ENCODE measurements at places on chromosomes 7 and 10.

- DNase-seq, result no peak
Measured at GRCh38 chr7:105617280-105618015, 36.2 kb upstream of the EFCAB10 start.

GRCh38 chr10:63832686-63833085, 311.5 kb downstream of the REEP3 start:
- no peak for DNase-seq

- no peak for DNase-seq
Measured at GRCh38 chr10:78688901-78689583, 379.7 kb upstream of the ZMIZ1 start.

DNA sequence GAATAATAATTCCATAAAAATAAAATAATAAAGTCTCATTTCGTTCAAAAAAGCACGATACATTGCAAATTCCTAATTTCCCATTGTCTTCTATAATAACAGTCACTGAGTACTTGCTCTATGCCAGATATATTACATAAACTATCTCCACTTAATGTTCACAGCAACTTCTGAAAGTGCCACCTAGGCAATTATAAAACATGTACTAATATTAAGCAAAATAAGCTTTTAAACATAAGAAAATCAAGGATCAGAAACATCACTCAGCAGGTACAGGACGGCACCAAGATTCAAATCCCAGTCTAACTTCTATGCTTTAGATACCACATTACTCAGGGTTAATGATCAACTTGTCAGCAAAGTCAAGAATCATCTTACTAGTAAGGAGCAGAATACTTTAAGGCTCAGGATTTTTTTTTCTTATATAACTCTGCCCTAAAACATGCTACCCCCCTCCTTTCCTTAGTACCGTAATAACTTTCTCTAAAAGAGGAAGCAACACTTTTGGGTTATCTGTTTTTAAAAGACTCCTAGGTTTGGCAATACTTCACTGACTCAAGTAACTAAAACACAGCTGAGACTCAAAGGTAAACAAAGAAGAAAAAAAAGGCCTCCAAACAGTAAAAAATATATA, 51.3 kb downstream of the USP6NL start:
- no peak for DNase-seq

- no peak for DNase-seq
Measured at GRCh38 chr10:107104026-107104652, 60.4 kb downstream of the SORCS1 start.

DNA sequence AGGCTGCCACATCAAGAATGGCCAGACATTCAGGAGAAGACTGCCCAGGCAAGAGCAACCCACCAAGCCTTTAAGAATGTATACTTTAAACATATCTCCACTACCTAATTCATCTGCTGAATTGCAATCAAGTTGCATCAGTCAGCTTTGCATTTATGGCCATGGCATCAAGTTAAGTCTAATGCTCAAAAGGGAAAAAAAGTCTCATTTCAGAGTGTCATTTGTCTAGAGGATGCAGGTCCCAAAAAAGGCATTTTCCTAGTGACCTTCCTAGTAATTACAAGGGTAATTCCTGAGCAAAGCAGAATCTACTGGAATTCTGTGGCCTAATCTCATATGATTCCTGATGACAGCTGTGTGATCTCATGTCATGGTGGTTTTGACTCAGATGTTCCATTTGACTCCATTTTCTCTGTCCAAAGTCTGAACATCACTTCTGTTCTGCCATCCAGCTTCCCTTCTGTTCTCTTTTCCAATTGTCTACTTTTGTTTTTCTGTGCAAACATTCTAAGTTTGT, 7.3 kb upstream of the CABCOCO1 start:
- DNase-seq, result no peak

DNA sequence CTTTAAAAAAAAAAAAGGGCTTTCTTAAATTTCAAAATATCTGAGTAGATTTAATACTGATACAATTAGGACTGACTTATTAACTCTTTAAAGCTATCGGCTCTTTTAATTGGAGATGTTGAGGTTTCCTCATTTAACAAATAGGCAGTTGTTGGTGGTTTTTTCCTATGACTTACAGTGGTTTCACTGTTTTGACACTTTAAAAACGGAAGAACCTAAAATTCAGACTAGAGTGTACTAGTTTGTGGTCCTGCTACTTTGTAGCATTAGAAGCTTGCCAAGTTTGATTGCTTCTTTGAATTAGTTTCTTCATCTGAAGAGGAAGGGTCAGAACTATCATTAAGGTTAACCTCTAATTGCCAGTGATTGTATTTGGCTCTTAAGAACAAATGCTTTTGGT, 27.7 kb downstream of the CUL1 start:
- DNase-seq, result no peak

DNA sequence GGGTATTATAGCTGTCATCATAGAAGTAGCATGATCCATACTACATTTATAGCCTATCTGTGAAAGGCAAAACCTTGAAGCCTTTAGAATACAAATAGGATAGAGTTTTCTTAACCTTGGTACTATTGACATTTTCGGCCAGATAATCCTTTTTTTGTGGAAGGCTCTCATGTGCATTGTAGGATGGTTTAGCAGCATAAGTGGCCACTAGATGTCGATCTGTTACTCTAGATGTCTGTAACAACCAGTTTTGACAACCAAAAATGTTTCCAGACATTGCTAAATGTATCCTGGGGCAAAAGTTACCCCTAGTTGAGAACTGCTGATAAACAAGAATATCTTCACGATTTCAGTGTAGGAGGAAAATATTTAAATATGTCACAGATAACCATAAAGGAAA, 319.4 kb upstream of the GALNT17 start:
- no peak for DNase-seq

GRCh38 chr7:157660971-157661610, 324.3 kb downstream of the DNAJB6 start:
- DNase-seq, result no peak

DNA sequence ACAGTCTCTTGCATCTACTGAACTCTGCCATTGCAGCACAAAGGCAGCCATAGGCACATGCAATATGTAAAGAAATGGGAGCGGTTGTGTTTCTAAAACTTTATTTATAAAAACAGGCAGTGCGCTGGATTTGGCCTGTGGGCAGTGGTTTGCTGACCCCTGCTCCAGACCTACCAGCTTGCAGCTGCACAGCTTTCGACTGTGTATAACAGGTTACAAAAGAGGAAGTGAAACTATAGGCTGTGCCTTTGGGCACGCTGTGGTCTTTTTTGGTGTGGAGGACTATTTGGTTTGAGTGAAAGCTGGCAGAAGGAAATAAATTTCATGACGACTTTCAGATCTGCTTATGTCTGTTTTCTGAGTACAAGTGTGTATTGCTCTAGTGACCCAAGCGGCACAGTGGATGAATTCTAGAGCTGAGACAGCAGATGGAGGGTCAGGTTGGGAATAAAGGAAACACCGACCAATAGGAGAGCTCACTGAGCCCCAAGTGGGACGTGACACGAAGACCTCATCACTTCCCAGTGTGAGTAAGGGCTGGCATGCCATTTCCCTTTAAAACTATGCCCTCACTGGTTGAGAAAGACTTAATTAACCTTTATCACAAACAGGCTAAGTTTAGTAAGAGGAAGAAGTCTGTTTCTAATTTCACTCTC, 152.7 kb downstream of the ANK3 start:
- DNase-seq, result no peak

DNA sequence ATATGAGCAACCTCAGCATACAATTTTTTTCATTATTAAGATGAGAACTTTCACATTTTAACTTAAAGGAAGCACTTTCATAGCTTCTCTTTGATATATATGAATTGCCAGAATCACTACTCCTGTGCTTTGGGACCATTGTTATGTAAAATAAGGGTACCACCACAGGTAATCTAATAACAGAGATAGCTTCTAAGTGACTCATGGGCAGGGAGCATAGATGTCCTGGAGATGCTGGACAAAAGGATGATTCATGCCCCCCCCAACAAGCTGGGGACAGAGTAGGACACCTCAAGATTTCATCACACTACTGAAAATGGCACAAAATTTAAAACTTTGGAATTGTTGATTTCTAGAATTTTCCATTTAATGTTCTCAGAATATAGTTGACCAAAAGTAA, 641.1 kb downstream of the PCDH15 start:
- no peak for DNase-seq

- DNase-seq, result no peak
Measured at GRCh38 chr7:4159761-4160554, 522.1 kb upstream of the FOXK1 start.

DNA sequence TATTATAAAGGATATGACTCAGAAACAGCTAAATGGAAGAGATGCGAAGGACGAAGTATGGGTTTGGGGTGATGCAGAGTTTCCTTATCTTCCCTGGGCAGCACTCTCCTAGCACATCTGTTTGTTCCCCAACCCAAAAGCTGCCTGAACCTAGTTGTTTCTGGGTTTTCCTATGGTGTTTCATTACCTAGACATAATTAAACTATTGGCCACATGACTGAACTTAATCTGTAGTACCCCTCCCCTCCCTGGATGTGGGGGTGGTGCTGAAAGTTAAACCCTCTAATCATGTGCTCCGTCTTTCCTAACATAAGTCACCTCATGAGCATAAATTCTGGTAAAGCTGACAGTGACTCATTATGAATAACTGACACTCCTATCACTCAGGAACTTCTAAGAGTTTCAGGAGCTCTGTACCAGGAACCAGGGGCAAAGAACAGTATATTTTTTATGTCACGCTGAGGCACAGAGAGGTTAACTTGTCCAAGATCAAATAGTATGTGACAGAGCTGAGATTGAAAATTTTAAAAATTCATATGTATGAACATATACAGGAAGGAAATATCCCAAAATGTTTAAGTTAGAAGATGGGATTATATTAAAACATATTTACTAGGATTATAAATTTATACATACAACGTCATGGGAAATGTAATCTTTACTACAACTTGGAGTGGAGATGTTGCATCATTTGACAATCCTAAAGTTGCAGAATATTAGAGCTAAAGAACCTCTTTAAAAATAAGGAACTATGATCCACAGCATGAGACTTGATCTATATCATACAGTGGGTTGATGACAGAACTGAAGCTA, 4.8 kb downstream of the STRIP2 start:
- DNase-seq, result no peak

- DNase-seq, result no peak
Measured at GRCh38 chr10:111303887-111304286, 227.1 kb downstream of the ADRA2A start.

DNA sequence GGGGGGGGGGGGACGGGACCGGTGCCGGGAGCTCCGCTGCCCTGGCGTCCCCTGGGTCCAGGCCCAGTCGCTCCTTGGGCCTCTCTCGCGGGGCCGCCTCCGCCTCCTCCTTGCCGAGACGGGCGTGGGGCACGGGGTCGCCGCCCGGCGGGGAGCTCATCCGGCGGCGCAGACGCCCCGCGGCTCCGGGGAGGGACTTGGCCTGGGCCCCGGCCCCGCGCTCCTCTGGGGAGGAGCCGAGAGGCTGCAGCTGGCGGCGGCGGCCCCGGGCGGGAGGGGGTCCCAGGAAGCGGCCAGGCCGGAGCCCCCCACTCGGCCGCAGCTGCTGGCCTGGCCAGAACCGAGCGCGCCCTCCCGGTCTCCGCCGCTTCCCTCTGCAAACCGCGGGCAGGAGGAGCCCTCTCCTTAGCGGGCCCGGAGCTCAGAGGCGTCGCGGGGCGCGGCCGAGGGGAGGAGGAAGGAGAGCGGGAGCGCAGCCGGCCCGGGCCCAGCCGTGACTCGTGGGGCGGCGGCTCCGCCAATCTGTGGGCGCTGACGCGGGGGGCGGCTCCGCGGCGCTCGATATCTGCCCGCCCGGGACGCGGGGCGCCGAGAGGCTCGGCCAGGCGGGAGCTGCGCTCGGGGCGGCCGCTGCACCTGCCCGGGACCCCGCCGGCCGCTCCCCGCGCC, at the start of gene FAM20C:
TSS of gene FAM20C (plus strand) at position 591 of the 669 bp plus-strand sequence. CDS start 629 bp downstream, outside the sequence.
- DNase-seq, result no peak

DNA sequence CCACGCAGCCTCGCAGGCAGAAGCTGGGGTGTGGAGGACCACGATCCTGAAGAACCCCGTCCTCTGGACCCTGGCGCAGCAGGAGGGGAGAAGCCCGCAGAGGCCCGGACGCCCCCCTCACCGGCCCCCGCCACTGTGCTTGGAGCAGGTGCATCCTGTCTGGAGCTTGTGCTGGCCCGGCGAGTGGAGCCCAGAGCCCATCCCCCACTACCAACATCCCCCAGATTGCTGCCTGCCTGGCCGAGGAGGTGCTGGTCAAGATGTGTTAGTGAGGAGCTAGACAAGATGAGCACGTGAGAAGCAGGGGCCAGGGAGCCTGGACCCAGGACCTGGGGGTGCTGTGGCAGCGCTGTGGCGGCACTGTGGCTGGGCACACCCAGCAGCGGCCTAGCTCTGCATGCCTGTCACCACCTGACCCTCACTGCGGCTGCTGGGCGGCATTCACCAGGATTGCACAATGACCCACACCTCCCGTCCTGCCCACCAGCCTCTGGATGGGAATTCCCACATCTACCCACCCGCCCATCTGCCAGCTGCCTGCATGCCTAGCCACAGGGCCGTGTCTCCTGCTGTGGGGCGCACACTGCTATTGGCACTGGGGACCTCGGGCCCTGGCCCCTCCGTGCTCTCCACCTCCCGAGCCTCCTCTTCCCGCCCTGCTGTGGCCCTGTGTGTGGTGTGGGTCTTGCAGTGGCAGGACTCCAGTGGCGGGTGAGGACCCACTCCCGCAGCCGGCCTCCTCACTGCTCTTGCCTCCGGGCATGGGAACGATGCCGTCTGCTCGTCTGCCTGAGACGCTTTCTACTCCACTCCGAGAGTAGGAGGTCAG, 11.8 kb downstream of the GPR146 start:
- DNase-seq, result no peak

- DNase-seq, result no peak
Measured at GRCh38 chr7:82339958-82340357, 103.6 kb downstream of the CACNA2D1 start.

GRCh38 chr10:113617086-113617485, 46.8 kb downstream of the NRAP start:
- no peak for DNase-seq

DNA sequence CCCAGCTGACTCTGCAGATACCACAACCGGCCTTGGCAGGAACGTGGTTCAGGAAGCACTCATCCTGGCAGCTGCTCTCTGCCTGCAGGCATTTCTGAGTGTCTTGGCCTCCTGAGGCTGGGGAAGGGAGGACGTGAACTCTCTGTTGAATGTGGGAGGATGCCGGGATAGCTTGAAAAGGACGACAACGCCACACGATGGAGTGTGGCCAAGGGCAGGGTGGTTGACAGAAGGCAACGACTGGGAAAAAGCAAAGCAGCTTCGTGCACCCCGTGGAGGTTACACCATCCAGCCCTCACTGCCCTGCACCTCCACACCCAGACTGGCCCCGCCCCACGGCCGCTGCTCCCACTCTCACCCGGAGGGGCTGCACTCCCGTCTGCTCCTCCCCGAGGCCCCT, 466.1 kb upstream of the FOXK1 start:
- DNase-seq, result no peak

GRCh38 chr7:94451187-94451586, 56.5 kb downstream of the COL1A2 start:
- DNase-seq, result no peak

- DNase-seq, result no peak
Measured at GRCh38 chr10:787933-788651, 98.6 kb upstream of the DIP2C start.

- DNase-seq, result no peak
Measured at GRCh38 chr10:77698267-77698931, 60.8 kb upstream of the KCNMA1 start.

- no peak for DNase-seq
Measured at GRCh38 chr10:33492701-33493345, 158.4 kb upstream of the NRP1 start.
